Endothelial cell of umbilical vein (primary cell): ENCODE measurements at places on chromosomes 13 and 19.
A peak's percentile ranks its signal among the peaks of the same experiment; 100 is the strongest.

- DNase-seq: no peak
Measured at GRCh38 chr13:94586371-94586770, 9.6 kb downstream of the TGDS start.

DNA sequence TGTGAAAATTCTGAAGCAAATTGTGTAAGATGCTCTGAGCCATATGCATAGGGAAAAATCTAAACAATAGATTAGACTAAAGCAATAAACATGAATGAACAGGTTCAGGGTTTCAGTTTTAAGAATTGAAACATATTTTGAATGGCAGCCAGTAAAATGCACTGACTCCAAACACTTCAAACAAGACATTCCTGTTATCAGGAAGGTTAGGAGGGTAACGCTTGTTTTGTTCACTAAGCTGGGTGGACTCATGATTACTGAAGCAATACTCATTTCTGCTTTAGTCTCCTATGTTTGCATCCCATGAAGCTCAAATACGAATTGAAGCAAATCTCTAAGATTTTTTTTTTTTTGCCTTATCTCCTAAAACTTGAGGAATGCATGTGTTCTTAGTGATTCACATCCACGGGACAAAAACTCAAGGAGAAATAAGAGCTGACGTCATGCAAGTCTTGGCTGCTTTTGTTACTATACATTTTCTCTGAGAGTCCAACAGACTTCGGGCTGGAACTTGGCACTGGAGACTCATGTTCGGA is 29.1 kb upstream of the IGFL4 start:
- DNase-seq: peak; percentile 89

DNA sequence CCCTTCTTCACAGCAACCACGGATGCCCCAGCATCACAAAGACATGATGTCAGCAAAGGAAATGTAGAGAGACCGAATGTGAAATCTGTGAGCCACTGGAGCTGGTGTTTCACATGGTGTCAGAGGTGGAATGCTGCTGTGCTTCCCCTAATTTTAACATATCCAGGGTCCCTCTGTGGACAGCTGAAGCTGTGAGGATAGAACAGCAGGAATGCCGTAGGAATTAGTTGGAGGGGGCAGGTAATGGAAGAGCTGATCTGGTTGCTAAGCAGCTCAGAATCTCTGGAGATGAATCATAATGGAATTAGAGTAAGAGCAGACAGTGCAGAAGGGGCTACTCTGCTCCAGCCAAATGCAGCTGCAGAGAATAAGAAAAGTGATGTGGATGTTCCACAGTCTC is 68.9 kb upstream of the ZNF835 start:
- DNase-seq: no peak

GRCh38 chr13:26706381-26706780 is 54.2 kb downstream of the GPR12 start:
- DNase-seq: no peak

DNA sequence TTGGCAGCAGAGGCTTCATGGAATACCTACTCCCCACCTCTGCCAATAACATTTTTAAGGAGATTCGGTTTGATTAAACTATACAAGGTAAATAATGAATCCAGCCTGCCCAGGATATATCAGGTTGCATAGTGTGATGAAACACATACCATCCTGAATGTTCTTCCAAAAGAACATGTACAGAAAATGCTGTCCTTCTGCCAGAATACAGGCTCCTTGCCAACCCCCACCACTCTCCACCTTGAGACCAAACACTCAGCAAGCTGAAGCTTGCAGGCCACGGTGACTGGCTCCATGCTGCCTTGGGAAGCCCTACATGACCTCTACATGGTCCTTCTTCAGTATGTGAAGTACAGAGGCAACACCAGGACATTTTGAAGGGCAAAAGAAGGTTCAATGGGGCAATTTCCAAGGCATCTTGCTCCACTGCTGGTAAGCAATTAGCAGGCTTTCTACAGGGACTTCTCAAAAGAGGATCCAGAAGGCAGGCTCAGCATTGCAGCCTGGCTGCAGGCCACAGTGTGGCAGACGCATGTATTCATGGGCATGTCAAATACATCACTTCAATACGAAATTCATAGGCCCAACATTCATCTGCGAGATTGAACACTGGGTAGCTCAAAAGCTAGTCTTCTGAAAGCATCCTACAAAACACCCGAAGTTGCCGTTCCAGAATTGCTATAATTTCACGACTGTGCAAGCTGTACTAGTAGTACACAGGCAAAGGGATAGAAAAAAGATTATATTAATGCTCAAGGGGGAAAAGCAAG is 62.4 kb upstream of the SERP2 start:
- no peak for DNase-seq

DNA sequence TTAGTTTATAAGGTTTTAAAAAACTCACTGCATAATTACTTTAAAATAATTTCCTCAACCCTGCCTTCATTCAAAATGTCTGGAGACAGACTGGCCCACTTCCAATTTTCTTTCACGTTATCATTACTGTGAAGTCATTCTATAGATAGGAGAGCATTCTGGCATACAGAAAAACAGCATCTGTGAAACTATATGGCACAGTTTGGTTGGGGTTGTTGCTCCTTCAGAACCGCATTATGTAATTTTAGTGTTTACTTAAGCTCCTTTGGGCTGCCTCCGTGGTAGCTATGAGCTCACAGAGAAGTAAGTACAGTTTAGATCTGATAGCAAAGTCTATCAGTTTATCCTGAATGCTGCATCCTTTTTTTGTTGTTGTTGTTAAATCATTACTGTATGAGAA is 104.3 kb downstream of the KCNRG start:
- DNase-seq: peak; percentile 23

DNA sequence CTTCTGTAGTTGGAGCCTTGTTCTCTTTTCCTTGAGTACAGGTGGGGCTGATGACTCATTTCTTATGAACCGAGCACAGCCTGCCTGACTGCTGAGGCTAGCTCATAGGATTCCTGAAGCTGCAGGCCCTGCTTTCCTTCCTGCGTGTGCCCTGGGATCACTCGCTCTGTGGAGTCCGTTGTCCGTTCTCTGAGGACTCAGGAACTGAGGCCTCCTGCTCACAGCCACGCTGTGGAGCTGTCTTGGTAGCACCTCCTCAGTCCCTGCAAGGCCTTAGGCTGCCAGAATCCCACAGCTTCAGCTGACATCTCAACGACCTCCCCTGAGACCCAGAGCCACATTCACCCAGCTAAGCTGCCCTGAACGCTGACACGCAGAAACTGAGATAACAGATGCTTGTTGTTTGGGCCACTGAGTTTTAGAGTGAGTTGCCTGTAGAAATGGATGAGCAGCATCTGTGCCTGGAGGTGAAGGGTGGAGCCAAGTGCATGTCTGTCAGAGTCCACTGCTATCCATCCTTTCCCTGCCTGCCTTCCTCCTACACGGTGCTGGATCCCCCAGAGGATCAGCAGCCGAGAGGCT is 72.9 kb downstream of the ARHGEF7 start:
- DNase-seq: peak; percentile 44

DNA sequence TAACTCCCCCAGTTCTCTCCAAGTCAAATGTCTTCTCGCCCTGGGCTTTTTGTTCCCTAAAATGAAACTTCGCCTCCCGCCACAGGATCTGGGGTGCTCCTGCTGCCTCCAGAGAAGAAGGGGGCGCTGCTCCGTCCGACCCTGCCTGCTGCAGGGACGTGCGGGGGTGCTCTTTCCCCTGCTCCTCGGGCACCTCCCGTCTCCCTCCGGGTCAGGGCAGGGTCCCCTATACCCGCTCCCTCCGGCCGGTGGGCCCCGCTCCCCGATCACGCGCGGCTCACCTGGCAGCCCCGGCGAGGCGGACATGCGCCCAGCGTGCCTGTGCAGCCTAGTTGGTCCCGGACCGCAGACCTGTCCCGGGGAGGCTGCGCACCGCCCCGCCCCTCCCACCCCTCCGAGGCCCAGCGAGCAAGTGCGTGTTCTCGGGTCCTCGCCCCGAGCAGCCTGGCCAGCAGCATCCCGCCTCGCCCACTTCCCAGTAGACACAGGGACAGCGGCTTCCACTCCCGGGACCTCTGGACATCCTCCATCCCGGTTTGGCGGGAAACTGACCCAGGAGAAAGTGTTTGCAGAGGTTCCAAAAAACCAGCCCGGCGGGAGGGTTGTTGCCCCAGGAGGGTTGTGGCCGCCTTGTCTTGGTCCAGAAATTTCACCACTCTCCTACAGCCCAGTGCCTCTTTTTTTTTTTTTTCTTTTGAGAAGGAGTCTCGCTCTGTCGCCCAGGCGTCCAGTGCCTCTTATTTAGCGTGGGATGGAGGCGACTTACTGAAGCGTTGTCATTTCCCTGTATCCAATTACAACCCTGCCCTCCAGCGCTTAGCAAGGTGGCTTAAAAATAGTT is at the start of gene OXGR1:
TSS of gene OXGR1 (minus strand) at position 460 of the 841 bp plus-strand sequence. CDS start 6,717 bp downstream, outside the sequence.
- no peak for DNase-seq

DNA sequence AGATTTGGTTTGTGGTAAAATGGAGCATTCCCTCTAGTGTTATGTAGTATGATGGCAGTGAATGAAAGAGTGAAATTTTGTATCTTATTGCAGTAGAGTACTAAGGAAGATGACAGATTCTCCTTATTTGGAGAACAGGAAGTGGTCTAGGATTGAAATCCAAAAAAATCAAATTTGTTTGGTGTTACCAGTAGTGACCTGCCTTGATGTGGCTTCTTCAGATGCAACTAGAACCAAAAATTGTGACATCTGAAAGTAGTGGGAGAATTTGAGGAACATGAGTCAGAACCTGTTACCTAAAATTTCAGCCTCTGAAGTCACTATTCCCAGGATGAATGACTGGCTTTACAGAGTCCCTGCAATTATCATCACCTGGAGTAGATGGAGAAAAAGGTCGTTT is 165.9 kb downstream of the KLF5 start:
- no peak for DNase-seq

DNA sequence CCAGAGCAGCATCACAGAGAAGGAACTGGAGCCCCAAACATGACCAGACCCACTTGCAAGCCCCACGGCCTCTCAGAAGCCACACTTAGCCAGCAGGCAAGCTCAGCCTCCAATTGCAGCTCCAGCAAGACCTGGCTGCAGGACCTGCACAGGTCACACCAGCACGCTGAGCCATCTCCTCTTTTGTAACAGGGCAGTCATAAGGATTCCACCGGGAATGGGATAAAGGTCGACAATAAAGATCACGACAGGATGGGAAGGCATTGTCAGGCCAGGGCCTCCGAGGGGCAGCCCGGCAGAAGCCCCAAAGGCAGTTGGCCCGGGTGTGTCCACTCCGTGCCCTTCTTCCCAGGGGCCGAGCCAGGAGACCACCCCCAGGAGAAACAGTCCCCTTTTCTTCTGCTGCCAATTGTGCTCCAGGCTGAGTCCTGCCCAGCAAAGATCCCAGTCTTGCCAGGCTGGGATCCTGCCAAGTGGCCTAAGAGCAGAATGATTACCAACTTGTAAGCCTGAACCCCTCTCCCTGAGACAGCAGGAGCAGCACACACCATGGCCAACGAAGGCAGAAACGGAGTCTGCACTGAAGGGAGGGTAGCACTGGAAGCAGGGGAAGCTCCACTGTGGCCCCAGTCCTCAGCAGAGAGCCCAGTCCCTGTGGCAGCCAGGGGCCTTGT is 12.5 kb downstream of the PEPD start:
- DNase-seq: no peak

GRCh38 chr13:104534847-104535246 is 1468.6 kb upstream of the SLC10A2 start:
- no peak for DNase-seq

GRCh38 chr13:25196971-25197370 is 24.9 kb upstream of the AMER2 start:
- DNase-seq: no peak

- DNase-seq: no peak
Measured at GRCh38 chr13:102261809-102262208, 140.0 kb downstream of the FGF14 start.

DNA sequence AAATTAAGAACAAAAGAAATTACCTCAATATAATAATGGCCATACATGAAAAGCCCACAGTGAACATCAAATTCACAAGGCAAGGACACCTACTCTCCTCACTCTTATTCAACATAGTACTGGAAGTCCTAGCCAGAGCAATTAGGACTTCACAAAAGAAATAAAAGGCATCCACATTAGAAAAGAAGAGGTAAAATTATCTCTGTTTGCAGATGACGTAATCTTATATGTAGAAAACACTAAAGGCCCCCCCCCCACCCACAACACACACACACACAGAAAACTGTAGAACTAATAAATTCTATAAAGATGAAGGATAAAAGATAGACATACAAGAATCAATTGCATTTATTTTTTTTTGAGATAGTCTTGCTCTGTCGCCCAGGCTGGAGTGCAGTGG is 25.5 kb upstream of the LATS2 start:
- DNase-seq: no peak

DNA sequence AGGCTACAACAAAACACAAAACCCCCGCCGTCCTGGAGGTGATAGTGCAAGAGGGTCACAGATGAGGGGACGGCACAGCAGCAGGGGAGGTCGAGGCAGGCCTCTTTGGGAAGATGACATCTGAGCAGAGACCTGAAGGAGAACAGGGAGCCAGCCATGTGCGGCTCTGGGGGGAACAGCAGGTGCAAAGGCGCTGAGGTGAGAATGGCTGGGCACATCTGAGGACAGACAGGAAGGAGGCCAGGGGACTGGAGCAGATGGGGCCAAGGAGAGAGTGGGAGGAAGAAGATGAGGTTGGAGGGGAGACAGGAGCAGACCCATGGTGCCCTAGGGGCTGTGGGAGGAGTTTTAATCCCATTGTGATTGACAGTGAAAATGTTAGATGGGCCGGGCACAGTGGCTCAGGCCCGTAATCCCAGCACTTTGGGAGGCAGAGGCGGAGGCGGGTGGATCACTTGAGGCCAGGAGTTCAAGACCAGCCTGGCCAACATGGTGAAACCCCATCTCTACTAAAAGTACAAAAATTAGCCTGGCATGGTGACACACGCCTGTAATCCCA is 1.8 kb upstream of the CKM start:
- no peak for DNase-seq

DNA sequence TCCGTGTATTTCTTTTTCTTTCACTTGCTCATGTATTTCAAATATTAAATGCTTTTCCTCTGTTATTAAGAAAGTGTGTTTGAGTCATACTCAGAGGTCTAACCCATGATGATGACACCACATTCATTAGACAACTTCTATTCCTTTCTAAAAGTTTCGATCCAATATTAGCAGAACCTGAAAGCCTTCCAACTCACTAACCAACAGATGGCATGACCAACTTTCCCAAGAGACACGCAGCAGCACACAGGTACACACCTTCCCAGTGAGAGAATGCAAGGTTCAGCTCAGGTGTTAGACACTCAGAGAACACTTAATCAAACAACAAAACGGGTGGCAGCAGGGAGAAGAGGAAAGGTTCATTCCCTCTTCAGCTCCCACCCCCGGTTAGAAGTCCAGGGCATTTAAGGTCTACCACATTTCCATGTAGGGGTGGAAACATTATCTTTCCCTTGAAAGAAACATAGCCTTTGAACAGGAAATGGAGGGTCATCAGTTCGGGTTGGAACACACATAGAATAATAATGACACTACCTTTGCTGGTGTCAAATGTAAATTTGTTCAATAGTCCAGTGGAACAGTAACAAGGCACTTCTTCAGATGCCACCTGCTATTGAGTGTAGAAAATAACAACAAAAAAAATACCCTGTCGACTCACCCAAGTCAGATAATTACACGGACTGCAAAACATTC is 404.2 kb downstream of the COG6 start:
- DNase-seq: no peak
